SK-N-MC (cell line): ENCODE measurements at places on chromosomes 2 and 18.

- no peak for DNase-seq
Measured at GRCh38 chr2:239600001-239600593, 199.3 kb upstream of the HDAC4 start.

- no peak for DNase-seq
Measured at GRCh38 chr2:69740502-69740951, 1.4 kb upstream of the ANXA4 start.

DNA sequence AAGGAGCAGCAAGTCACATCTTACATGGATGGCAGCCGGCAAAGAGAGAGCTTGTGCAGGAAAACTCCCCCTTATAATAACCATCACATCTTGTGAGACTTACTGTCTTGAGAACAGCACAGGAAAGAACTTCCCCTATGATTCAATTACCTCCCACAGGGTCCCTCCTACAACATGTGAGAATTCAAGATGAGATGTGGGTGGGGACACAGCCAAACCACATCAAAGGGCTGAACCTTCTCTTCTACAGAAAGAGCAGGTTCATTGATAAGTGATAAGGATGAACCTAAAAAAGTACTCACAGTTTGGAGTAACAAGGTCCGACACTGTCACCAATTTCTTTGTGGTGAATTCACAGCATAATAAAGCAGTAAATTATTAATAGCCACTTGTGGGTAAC, 422.2 kb upstream of the FSIP2 start:
- DNase-seq = no peak

GRCh38 chr2:174117951-174118930, 130.1 kb downstream of the OLA1 start:
- no peak for DNase-seq

DNA sequence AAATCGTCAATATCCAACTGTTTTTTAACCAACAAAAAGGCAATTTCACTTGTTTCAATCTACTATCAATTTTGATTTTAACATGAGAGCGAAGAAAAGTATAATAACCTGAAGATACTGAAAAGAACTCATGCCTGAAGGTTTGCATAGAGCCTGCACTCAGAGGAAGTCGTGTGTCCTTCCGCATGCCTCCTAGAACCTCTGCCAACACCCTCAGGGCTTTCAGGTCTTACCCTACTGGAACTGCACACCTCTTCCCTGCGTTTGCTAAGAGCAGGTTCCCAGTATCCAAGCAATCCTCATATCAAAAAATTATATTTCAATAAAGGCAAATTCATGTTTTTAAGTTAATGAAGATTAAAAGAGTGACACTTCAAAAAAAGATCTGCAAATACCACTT, 74.7 kb downstream of the PIAS2 start:
- DNase-seq = no peak

GRCh38 chr2:24228470-24228869, 53.6 kb downstream of the FAM228A start:
- DNase-seq = no peak

- DNase-seq = no peak
Measured at GRCh38 chr18:48657447-48658120, 118.8 kb downstream of the CTIF start.

DNA sequence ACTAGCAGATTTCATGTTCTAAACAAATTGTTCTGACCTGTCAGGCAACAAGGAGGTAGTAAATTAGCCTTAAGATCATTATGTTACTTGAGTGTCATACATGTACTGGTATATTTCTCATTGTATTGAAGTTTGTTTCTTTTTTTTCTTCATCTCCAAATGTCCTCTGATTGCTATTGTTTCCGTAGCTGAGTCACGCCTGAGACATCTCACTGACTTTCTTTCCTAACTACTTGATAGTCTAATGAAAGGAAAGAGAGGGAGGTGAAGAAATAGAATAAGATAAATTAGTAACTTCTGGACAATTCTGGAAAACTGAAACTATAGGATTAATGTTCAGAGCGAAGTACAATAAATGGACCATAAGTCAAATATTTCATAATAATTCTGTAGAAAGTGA, 1049.9 kb downstream of the TSN start:
- DNase-seq = no peak

GRCh38 chr2:10548626-10549025, 100.5 kb upstream of the ODC1 start:
- DNase-seq = no peak

DNA sequence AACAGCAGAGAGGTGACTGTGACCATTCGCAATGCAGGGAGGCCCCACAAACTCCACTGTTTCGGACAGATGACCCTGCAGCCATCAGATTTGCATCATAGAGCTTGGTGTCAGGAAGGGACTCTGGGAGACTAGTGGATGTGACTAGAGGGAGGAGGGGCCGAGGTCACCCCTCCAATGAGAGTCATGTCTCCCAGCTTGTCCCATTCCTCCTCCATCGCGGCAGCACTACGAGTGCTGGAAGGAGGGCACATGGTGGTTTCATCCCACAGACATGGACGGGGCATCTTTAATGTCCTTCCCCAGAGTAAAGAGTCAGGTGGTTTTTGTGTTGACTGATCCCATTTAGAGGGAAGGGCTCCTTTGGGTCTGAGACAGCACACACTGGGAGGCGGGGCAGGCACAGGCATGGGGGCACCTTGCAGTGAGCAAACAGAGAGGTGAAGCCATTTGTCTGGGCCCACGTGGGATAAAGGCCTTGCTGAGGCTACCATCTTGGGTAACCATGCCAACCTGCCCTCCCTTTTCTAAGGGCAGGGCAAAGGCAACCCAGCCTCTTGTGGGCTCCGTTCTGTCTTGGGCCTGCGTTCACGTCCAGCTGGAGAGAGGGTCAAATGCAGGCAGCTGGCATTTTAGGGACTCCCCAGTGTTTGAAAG, 208.1 kb downstream of the ASB1 start:
- DNase-seq = no peak

- no peak for DNase-seq
Measured at GRCh38 chr2:52698408-52698807, 1069.2 kb upstream of the CHAC2 start.

GRCh38 chr18:56044239-56044638, 456.2 kb upstream of the TCF4 start:
- DNase-seq = no peak
